Sigmoid colon (tissue), 7 donors: ENCODE measurements at places on chromosomes 12 and 14. TPM values are rescaled to one million over a fixed set of nuclear protein-coding genes. Genes with fewer than 3 reads are reported as not detected.

- no peak for DNase-seq
Measured at GRCh38 chr14:101347893-101348777, 213.2 kb upstream of the DIO3 start.

- DNase-seq: no peak
Measured at GRCh38 chr14:84323978-84324377, 1206.0 kb upstream of the FLRT2 start.

DNA sequence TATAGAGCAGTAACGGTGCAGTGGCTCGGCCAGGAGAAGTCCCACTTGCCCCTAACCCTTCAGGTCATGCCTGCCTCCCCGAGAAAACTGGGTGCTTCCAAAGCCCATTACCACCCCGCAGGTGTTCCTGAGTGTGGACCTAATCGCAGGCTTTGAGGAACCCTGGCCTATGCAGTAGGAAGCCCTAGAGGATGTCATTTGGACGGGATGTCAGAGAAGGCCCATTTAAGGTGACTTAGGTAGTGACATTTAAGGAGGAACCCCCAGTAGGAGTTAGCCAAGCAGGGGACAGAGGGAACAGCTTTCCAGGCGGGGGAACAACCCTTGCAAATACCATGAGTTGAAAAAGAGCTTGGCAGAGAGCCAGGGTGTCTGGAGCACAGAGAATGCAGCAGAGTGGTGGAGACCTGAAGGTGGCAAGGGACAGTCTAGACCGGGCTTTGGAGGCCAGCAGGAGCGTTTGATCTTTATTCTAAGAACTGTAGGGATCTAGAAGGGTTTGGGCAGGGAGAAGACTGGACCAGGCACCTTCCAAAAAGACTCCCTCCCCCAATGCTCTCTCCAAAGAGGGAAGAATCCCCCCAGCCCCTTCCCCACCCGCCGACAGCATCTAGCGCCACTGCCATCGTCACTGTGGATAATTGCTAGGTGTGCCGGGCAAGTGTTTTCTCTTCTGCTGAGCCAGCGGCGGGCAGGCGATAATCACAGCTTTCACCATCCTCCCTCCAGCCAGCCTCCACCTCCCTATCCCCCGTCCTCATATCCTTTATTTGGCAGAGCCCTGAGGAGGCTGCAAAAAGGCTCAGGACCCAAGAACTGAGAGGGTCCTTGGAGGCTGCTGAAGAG is 33.3 kb upstream of the BEGAIN start:
- peak; percentile 40 for DNase-seq

DNA sequence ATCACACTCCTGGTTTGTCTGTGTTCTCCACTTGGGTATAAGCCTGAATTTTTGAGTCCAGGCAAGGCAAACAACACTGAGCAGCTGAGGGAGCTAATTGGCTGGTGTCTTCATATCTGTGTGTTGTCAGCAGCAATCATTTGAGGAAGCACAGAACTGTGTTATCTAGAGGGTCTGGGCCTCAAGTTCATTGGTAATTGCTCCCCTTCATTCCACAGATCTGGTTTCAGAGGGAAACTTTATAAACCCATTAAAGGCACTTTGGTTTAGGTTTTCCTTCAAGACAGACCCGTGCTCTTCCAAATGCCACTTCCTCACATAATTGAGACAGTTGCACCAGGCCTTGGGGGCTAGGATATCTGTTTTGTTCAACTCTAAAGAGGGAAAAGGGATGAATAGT is 5.6 kb downstream of the DACT1 start:
- no peak for DNase-seq

DNA sequence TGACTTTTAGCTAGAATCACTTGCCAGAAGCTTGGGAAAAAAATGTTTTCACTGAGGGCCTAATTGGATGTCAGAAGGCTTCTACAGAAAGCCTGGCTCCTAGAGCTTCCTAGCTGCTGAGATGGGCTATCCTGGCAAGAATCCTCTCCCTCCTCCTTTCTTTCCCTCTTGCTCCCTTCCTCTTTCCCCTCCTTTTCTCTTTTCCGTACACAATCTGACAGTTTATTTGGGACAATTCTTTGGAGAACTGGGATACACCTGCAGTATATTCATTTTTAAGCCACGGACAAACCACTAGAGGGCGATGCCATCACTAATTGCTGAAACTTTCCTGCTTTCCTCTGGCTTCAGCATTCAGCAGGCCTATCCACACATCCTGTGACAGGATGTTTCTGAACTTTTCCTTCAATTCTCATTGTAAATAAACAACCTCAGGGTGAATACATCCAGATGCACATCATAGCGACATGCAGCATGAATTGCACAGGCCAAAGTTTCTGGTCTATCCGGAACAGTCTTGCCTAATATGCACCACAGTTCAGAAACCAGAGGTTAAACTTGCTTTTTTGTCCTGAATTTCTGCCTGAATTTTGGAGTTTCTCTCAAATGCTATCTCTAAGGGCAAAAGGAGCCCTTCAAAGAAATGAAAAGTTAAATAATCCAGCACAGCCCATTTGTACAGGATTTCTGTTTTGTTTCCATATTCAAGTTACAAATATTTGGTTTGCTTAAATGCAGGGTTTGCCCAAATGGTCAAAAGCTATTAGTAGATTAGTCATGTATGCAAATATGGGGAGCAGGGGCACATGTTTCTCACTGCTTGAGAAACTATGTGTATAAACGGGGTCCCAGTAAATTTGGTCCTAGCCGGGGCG is 142.8 kb downstream of the PAWR start:
- DNase-seq: no peak

Gene LRRC43
- 0.54 TPM for total RNA-seq

Gene GATC
- total RNA-seq: 18.8 TPM

GRCh38 chr14:58941629-58942028 is 246.8 kb upstream of the DAAM1 start:
- no peak for DNase-seq

DNA sequence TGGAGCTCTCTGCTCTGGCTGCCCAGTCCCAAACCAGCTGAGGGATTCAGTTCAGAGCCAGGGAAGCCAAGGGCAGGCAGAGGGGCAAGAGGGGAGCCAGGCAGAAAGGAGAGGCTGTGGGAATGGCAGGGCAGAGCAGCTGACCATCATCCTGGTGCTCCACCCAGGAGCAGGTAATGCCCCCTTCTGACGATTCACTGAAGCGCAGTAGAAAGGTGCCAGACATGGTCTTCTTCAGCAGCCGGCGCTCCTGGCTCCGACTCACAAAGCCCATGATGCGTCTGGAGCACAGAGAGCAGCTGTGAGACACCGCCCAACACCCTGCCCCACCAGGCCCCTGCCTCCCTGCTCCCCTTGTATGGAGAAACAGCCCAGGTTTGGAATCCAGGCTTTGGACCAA is 8.0 kb downstream of the IL23A start:
- DNase-seq: no peak

DNA sequence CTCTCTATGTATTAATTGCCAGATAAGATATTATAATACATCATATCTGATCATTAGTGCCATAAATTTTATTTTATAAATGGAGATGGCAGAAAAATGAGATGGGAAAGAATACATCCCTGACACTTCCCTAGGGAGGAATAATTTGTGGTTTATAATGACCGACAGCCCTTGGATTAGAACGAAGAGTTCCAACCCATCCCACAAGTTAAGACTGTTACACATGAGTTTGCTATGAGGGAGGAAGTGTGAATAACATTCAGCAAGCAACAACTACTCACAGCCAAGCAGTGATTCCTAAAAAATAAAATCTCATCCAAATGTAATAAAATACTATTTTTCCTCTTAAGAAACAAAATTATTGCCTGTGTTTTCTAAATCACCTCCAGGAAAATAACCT is 299.0 kb downstream of the CCDC91 start:
- no peak for DNase-seq

Gene DIO2
- 0.83 TPM for total RNA-seq

Gene INSM2
- total RNA-seq: not detected

DNA sequence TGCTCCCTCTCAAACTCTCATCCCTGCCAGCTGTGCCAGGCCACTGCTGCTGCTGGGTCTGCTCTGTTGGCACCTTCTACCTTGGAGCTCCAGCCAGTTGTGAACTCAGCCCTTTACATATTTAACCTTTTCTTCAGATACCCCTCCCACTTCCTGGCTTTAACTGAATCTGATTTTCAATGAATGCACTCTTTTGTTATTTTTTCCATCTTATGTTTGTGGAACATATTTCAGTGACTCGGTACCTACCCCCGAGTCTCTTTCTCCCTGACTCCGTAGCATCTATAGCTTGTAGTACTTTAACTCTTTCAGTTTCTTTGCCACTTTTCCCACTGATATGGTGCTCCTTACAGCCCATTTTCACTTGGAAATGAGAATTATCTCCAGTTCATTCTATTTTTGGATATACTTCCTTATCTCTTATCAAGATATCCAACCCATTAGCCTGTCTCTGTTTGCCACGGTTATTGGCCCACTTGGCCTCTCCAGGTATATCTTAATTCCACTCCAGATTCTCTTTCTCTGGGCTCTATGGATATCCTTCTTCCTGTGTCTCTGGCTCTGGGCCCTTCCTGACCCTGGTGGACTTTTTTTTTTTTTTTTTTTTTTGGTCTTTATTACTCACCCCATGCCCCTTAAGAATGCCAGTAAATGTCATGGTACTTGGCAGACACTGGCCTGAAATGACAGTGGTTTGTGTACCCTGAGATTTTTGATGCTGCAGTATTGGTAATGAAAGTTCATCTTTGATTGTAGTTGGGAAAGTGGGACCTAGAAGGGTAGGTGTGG is 62.7 kb downstream of the PELI2 start:
- DNase-seq: no peak
